Activated CD4-positive, alpha-beta T cell treated with anti-CD3 and anti-CD28 coated beads, Interleukin-2, amount 50 U/mL, for 1 hour (primary cell): ENCODE measurements at places on chromosomes 4 and X.

DNA sequence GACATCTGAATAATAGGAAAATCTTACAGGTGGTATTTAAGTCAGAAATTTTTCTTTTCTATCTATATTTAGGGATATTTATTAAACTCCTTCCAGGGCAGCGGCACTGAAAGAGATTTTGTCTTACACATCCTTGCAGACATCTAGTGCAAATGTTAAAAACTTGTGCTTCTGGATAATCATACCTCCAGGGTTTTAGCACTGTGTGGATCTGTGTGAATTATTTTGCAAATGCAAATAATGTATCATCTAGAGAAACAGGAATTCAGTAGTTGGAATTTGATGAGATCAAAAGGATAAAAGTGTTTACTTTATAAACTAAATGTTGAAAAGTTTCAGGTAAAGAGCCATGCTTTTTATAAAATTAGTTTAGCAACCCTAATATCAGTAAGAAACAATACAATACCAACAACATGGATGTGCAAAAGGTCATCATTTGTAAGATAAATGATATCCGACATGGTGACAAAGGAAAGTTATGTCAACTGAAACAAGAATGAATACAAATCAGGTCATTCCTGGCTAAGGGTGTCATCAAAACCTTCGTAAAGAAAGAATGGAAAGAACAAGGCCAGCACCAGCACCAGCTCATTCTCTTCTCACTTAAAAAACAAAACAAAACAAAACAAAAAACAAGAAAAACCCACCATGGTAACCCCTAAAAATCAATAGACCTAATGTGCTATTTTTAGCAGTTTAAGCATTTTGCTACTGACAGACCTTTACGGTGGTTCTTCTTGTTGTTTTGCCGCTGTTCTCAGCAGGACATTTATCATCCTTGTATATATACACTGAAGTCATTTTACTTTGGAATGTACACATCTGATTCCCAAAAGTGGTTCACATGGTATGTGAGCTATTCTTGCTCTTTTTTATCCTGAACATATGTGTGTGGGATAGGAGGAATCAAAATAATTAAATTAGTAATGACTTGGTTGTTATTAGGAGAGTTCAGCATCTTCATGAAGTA lies 219.7 kb upstream of the NDST3 start:
- DNase-seq = no peak

DNA sequence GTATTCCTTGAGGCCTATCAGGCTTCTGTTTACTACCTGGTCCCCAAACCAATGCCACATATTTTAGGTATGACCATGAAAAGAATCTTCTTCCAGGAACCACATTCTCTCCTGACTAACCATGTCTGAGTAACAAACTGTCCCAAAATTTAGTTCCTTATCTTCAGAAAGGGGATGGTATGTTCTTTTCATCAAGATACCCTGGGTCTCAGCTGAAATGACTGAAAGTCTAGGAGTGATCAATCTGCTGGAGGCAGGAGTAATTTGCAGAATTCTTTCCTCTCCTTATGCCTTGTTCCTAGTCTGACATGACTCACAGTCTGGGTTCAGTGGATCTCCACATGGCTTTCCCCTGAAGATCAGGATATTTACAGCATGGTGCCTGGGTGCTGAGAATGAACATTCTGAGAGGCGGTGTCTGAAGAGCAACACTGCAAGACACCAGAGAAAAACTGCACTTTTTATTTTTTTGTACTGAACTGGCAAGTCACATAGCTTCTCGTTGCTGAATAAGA lies 665.5 kb downstream of the TLL1 start:
- no peak for DNase-seq

DNA sequence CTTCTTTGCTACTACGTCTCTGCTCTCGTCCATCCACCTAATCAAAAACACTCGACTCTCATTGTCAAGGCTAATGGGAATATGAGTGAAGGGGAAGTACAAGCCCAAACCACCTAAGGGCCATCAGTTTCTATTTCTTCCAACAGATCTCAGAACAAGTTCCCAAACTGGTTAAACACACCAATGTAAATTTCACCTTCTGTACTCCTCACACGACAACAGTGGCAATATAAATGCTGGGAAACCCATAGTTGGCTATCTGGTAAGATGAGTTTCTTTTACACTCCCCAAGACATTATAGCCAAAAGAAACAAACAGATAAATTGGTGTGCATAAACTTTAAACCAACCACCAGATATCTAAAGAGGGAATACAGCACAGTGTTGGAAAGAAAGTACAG lies 21.9 kb downstream of the ACSL1 start:
- DNase-seq = no peak

DNA sequence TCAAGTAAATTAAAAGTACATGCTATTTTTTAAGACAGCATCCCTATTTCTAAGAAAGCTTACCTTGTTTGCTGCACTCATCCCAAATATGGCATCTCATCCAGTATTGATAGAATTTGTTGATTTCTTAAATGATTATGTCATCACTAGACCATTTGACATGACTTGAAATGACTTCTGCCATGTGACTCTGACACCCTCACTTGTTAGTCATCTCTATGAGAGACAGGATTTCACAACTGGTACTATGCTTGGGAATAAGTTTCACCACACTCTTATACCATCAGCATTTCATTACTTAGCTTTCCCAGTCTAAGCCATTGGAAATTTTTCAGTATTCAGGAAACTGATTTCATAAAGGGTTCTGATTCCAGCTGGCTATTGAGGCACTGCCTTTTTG lies 55.3 kb downstream of the TMPRSS11F start:
- no peak for DNase-seq

DNA sequence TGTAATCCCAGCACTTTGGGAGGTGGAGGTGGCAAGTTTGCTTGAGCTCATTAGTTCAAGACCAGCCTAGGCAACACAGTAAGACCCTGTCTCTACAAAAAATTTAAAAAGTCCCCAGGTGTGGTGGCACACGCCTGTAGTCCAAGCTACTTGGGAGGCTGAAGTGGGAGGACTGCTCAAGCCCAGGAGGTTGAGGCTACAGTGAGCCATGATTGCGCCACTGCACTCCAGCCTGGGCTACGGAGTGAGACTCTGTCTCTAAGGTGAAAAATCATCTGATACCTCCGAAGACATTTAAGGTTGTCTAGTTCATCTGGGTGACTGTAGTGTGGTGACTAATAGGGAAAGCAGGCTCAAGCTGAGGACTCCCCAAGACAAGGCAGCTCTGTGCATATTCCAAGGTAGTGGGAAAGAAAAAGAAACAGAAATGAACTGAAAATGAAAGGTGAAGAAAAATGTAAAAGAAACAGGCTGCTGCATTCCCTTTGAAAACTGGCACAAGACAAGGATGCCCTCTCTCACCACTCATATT lies 23.3 kb downstream of the FRYL start:
- no peak for DNase-seq
